Right hindlimb (tissue), 1 donor: ENCODE measurements at places on chromosomes 16 and 17.
A peak's percentile ranks its signal among the peaks of the same experiment; 100 is the strongest.

GRCh38 chr16:19127674-19128131 lies 13.9 kb downstream of the ITPRIPL2 start:
- DNase-seq: no peak

DNA sequence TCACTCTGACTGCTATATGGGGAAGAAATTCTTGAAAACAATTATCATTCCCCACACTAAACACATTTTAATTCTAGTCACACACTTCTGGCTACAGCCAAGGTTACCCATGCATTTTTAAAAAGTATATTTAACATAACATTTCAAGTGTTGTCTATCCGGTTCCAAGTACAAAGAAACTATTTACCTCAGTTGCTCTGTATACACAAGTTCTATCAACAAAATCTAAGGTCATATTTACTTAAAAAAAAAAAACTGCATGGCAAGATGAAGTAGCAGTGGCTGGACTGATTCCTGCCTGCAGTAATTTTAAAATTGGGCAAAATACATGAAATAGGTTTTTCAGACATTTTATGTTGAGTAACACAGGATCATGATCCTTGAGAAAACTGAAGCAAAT lies 155.9 kb upstream of the TOM1L1 start:
- DNase-seq: no peak

- no peak for DNase-seq
These were observed 59.3 kb downstream of the RNF213 start for GRCh38 chr17:80319999-80320344.

GRCh38 chr16:79169239-79169638 lies 431.3 kb downstream of the MAF start:
- DNase-seq: no peak

DNA sequence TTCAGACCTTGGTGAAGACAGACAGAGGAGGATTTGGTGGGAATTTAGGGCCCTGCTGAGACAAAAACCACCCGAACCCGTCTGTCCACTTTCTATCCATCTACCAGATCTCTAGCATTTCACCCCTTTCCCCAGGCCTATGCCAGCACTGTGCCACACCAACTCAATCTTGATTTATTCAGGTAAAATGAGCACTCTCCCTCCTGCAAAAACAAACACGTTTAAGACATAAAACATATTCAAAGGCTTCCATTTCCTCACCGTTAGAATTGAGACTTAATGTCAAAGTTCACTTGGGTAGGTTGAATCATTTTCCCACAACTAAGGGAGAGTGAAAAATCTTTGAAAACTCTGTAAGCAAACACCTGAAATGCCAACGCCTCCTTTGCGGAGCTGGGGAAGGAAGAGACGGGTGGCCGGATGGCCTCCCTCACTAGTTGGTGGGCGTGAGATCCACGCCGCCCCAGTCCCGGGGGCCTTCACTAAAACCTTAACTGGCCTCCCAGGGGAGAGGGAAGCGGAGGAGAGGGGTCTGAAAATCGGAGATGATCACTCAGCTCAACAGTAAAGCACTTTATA lies 862 bp downstream of the DCAKD start:
- peak; percentile 44 for DNase-seq

DNA sequence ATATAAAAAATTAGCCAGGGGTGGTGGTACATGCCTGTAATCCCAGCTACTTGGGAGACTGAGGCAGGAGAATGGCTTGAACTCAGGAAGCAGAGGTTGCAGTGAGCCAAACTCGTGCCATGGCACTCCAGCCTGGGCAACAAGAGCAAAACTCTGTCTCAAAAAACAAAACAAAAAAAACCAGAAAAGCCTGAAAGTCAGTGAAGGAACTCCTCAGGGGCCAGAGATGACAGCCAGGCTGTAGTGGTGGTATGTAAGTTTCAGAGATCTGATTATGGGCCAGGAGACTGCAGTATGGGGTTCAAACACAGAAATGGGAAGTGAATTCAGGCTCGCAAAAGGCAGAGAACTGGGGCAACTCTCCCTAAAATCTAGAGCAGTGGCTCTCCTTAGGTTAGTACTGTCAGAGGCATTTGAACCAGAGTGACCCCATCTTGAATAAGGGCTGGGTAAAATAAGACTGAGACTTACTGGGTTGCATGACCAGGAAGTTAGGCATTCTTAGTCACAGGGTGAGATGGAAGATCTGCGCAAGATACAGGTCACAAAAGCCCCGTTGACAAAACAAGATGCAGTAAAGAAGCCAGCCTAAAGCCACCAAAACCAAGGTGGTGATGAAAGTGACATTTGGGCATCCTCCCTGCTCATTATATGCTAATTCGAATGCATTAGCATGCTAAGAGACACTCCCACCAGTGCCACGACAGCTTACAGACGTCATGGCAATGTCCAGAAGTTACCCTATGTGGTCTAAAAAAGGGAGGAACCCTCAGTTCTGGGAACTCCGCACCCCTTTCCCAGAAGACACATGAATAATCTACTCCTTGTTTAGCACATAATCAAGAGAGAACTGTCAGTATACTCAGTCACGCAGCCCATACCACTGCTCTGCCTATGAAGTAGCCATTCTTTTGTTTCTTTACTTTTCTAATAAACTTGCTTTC lies 120.2 kb upstream of the XYLT1 start:
- no peak for DNase-seq

GRCh38 chr16:10922328-10923145 lies 19.7 kb downstream of the DEXI start:
- DNase-seq: no peak

- DNase-seq: peak; percentile 18
These were observed 1.1 kb downstream of the DNASE1 start for GRCh38 chr16:3655396-3656159.

DNA sequence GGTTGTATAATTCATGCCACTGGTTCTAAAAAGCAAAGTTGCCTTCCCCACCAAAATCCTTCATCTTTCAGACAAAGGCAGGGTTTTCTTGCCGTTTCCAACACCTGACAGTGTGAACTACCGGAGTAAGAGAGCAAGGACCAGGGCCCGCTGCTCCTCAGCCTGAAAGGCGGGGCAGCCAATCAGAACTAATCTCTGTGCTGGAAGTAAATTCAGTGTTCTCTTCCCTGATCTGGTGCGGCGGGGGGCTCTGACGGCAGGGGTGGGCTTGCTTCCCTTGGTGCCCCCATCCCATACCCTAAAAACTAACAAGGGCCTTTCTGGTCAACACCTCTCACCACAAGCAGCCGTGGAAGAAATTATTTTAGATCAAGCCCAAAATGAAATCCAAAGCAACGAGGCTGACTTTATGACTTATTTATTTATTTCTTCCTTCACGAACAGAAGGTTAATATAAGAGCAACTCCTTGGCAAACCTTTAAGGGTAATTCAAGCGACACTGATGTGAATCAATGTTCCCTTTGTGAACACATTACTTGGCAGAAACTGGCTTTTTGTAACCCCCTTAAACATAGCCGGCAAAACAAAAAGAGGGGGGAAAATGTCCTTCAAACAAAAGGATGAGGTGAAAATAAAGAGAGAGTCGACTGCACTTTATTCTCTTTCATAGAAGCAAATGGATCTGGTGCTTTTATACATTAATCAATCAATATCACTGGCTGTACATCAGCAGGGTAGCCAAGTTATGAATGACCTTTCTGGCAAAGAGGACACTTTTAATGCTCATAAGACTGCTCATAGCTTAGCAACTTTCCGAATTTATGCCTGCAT lies 189.9 kb downstream of the ZFHX3 start:
- DNase-seq: no peak

- no peak for DNase-seq
These were observed 75.1 kb downstream of the TOX3 start for GRCh38 chr16:52471650-52472370.

DNA sequence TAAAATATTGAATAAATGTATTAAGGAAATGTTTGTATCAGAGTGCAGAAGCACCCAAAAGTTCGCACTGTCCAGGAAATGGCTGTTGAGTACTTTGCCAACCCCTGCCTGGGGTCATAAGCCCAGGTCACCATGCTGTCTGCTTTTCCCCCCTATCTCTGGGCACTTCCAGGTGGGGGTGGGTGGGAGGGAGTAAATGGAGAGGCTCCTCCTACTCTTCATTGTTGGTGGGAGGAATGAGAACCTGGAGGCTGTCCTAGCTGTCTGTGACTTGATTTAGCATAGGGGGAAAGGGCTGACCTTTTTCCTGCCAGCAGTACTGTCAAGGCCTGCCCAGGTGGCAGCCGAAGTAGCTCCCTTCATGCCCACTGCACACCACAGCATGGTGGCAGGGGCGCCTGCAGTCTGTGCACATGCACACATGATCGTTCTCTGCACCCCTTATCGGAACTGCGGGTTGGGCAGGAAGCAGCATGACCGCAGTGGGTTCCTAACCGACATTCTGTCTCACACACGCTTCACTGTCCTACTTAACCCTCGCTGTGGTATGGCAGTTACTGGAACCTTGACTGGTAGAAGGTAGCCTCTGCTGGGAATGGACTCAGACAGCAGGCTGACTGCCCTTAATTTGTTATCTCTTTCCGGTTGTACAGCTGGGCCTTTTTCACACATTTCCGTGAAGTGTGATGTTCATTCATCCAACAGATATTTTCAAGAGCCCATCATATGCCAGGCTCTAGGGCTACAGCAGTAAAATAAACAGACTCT lies 41.5 kb downstream of the LDHD start:
- no peak for DNase-seq

DNA sequence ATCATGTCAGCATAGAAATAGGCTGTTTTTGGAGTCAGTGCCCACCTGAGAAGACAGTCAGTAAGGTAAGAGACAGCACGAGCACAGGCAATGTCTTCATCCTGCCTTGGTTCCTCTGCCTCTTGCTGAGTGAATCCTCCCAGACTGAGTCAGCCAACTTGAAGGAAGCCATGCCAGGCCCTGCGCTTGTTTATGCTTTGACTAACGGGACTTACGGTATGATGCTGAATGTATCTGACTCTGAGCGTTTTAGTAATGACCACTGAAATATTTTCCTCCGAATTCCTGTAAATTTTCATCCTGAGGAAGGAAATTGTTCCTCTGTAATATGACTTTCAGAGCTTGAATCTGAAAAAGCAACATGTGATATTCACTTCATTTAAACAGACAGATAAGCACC lies 18.0 kb downstream of the C17orf67 start:
- no peak for DNase-seq

DNA sequence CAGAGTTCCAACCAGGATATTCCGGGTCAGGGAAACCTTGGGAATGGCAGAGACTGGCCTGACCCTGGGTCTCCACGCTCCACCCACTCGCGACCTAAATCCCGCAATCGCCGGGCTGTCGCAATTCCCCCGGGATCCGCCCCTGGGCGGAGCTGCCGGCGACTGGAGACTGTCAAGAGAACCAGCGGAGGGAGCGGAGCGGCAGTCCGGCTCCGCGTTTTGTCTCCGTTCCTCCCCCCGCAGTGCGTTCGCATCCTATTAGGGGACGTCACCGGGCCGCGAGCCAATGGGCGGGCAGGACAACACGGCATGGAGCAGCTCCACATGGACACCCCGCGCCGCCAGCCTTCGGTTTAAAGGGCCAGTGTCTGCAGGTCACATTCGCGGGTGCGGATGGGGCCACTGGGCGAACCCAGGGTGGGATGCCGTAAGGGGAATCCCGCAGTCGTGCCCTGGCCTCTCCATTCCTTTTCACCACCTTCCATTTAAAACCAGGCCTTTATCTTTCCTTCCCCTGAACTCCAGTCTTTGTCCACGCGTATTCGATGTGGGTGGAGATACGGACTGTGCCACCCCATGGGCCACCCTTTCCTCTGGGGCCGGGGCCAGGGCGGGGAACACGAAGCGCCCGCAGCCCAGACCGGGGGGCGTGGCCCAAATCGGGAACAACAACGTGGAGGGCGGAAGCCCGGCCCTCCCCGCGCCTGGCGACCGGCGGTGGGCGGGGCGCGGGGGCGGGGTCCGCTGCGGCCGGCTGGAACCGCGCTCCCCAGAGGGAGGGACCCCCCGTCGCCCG lies 764 bp upstream of the MNT start:
- DNase-seq: peak; percentile 100

DNA sequence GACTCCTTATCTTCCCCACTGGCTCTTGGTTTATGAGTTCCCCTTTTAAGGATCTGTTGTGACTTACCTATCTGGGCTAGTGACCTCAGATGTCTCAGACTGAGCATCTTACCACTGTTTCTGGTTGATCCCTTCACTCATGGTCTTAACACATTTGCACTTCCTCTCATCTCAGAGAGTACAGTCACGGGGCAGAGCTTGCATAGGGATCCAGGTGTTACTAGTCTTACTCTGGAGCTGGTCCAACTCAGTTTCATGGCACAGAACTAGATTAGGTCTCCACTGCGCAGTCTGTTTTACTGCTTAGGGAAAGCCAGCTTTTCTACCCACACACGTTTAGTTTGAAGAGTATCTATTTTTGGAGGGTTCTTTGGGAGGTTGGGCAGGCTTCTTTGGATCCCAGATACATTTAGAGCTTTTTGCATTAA lies 10.2 kb downstream of the GABARAPL2 start:
- DNase-seq: peak; percentile 35

- DNase-seq: no peak
These were observed 244.2 kb downstream of the SNX29 start for GRCh38 chr16:12220766-12221165.

DNA sequence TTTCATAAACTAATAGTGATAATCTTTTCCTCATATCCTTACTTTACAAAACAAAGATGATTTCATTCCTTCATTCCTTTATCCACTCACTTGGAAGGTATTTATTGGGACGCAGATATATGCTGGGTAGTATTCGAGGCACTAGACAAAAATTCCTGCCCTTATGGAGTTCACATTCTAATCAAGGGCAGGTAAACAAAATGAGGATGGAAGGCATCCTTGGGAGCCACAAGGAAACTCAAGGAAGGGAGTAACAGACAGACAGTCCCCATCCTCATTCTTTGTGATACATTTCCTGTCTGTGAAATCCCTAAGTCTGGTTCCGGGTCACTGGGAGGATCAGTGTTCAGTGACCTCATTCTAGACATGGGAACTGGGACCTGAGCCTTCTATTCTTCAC lies 45.2 kb downstream of the SLC6A2 start:
- DNase-seq: no peak

GRCh38 chr16:2535625-2536013 lies 2.2 kb upstream of the PDPK1 start:
- no peak for DNase-seq

DNA sequence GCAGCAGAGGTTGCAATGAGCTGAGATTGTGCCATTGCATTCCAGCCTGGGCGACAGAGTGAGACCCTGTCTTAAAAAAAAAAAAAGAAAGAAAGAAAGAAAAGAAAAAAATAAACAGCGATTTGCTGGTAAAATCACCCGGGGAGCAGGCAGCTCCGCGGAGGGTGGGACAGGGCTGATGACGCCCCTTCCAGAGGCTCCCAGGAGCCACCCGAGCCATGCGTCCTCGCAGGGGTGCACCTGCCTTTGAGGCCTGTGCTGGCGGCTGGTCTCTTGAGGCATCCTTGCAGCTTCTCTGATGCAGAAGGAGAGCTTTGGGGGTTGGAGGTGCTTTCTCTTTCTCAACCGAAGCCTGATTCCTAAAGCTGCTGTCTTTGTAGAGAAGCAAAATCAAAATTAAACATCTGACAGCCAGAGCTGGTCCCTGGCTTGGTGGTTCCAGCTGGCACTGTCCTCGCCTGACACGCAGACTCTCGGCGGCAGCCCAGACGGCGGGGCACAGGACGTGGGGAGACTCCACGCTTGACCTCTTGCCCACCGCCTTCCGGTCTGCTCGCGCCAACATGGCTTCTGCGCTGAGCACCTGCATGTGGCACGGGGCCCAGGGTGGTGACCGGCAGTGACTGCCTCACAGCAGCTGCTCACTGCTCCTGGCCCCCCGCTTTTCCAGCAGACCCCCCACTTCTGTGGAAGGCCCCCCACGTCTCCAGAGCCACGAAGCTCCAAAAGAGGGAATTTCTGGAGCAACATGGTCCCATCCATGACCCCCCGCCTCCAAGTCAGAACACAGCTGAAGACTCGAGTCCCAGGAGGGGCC lies 6.6 kb downstream of the UTS2R start:
- peak; percentile 19 for DNase-seq

- DNase-seq: no peak
These were observed 4.8 kb downstream of the RABEP1 start for GRCh38 chr17:5286846-5287245.

GRCh38 chr16:81703177-81704155 lies 75.6 kb upstream of the PLCG2 start:
- DNase-seq: peak; percentile 57
